ENCODE measurements at places on chromosomes 7 and 10.
A peak's percentile ranks its signal among the peaks of the same experiment; 100 is the strongest.

DNA sequence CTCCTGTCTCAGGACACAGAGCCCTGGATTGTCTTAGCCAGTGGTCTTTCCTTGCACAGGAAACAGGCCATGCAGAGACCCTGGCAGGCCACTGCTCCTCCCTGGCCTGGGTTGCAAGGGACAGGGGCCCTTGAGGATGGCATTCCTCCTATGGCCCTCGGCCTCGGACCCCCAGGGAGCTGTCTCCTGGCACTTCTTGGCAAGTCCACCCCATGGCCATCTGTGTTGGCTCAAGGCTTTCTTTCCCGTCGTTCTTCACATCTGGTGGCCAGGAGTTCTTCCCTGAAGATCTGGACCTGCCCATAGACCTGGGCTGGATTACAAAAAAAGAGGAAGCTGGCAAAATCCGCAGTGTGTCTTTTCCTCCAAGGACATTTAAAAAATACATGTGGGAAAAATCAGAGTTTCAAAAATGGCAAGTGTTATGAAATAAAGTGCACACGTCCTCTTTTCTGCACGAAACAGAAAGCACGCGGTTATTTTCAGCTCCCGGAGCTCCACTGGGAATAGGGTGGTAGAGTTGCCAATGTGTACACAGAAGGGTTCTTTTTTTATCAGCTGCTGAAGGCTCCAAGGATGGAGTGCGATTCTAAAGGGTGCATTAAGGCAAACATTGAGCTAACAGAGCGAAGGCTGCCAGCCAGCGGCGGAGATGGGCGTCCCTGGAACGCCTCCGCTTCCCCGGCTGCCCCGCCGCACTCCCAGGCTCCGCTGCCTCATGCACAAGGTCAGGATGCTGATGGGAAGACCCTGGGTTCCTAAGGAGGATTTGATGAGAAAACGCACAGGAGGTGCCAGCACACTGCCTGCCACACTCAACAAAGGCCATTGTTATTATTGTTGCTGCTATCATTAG, 62.8 kb upstream of the FAM20C start:
- H3K27me3 ChIP-seq: no peaks in the 10 kb centered on the region
- H3K36me3 ChIP-seq: no peaks in the 10 kb centered on the region
- DNase-seq: no peak
- H3K4me3 ChIP-seq: peak overlapping the region; percentile 55
- H3K4me1 ChIP-seq: peaks cover 32% of the 10 kb centered on the region
- peak overlapping the region; percentile 73 for H3K27ac ChIP-seq

- H3K4me3 ChIP-seq: no peak overlapping the region
- no peaks in the 10 kb centered on the region for H3K4me1 ChIP-seq
- no peak overlapping the region for H3K27ac ChIP-seq
- no peaks in the 10 kb centered on the region for H3K36me3 ChIP-seq
- no peaks in the 10 kb centered on the region for H3K27me3 ChIP-seq
Observed at GRCh38 chr7:20133803-20134202, 83.4 kb downstream of the MACC1 start.

DNA sequence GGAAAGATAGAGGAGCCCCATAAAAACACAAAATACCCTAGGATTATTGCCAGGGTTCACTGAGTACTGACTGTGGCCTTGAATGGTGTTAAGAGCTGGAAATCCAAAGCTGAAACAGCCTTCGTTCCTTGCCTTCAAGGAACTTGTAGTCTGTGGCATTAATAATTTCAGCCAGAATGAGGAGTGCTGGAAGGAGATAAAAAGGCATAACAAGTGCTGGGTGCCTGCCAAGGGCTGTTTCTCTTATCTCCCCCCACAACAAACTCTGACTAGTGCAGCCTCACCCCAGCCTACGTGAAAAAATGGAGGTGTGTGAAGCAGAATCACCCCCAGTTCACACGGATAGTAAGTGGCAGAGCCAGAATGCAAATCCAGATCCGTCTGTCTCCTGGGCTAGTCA, 199.1 kb upstream of the LYZL2 start:
- H3K4me1 ChIP-seq: peaks cover 15% of the 10 kb centered on the region
- no peaks in the 10 kb centered on the region for H3K36me3 ChIP-seq
- H3K27me3 ChIP-seq: no peaks in the 10 kb centered on the region

DNA sequence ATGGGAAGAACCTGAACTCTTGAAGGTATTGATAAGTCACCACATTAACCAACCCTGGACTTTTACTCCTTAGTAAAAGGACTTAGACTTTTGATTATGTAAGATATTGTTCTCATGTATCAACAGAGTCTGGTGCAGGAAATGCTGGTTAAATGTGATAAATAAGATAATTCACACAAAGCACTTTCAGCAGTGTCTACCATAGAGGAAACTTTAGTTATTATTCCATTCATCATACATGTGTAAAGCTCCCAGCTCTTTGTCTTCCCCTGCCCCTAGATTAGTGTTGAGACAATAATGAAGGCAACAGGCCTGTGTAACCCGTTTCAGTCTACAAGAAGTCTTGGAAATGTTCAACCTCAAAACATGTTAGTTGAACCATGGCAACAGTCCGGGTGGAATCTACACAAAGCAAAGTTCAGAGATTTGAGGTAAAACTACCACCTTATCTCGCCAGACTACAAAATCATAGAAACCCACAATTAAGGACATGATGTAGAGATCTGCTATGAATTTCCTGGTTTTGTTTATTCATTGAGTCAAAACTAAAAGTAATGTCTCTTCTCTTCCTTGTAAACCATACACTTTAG, 109.9 kb upstream of the ADO start:
- H3K36me3 ChIP-seq: no peaks in the 10 kb centered on the region
- no peaks in the 10 kb centered on the region for H3K4me1 ChIP-seq
- DNase-seq: no peak
- H3K27ac ChIP-seq: no peak overlapping the region
- no peaks in the 10 kb centered on the region for H3K27me3 ChIP-seq

DNA sequence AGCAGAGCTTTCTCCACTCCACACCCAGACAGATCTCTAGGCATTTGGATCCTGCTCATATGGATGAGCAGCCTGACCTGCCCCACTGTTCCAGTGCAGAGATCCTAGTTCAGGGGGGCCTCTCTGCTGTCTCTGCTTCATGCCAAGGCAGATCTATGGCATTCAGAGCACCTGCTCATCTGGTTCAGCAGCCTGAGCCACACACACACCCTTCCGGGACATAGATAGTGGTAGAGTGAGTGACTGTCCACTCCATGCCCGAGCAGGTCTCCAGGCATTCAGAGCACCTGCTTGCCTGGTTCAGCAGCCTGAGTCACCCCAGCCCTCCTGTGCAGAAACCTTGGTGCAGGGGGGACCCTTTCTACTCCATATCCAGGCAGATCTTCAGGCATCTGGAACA, 54.3 kb upstream of the ZNF800 start:
- no peaks in the 10 kb centered on the region for H3K36me3 ChIP-seq
- no peaks in the 10 kb centered on the region for H3K27me3 ChIP-seq
- no peaks in the 10 kb centered on the region for H3K4me1 ChIP-seq
- no peak overlapping the region for H3K4me3 ChIP-seq
- no peak for DNase-seq
- H3K27ac ChIP-seq: no peak overlapping the region

DNA sequence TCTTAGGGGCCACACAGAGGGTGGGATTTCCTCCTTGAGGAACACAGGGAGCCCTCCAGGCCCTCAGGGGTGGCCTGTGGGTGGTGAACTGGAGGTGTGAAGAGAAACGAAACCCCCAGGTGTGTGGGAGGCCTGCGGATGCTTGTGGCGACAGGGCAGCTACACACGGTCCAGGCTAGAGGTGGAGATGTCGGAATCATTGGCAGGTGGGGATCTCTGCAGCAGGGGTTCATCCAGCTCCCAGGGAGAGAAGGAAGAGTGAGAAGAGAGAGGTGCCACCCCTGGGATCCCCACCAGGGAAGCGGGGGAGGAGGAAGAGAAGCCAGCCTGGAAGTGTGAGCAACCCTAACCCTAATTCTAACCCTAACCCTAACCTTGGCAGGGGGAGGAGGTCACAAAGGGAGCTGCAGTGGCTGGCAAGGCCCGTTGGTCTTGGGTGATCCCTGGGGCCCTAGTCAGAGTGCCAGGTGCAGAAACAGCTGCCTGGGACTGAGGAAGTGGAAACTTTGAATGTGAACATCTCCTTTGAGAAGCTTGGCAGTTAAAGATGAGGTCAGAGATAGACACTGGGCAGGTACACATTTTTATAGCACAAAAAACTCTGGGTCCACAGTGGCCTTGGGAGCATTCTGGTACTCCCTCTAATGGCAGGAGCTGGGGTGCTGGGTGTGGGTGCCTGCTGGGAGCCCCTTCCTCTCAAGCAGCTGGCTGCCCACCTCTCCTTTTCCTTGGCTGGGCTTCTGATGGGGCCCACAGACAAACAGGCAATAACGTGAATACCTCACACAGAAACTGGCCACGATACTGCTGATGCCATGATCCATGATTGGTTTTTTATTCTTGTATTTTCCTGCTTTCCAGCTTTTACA, 6.8 kb upstream of the AEBP1 start:
- H3K27ac ChIP-seq: peak overlapping the region; percentile 42
- DNase-seq: no peak
- no peaks in the 10 kb centered on the region for H3K36me3 ChIP-seq
- no peak overlapping the region for H3K4me3 ChIP-seq

Data from thoracic aorta (tissue), 2 donors.